Caco-2 (cell line): ENCODE measurements at places on chromosomes 3 and 15. TPM values are rescaled to one million over a fixed set of nuclear protein-coding genes. Genes with fewer than 3 reads are reported as not detected.
A peak's percentile ranks its signal among the peaks of the same experiment; 100 is the strongest.

GRCh38 chr3:50264383-50264963 lies 4.5 kb upstream of the SEMA3B start:
- peaks cover 63% of the 10 kb centered on the region for H3K4me1 ChIP-seq
- H3K4me3 ChIP-seq, result no peak overlapping the region
- no peaks in the 10 kb centered on the region for H3K36me3 ChIP-seq
- no peaks in the 10 kb centered on the region for H3K27me3 ChIP-seq
- DNase-seq, result peak; percentile 93

DNA sequence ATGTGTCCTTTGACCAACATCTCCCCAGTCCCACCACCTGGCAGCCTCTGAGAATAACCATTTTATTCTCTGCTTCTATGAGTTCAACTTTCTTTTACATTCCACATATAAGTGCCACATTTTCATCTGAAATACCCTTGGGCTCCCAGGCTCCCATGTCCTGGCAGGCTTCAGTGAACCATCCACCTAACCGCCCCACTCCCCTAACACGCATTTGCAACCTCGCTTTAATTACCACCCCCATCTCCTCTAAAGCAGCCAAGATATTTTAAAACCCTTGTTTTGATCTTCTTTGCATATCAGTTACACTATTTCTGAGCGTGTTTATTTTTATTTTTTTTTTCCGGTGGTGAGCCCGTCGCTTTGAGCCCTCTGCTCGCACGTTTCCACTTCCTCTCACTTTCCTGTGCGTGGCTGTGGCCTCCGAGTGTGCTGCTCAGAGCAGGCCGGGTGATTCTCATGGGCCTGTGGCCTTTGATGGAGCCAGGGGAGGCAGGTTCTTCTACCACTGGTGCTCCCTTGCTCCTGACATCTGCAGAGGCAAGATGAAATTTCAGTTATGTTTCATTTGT lies 195.4 kb upstream of the LPP start:
- peaks cover 15% of the 10 kb centered on the region for H3K4me1 ChIP-seq
- H3K27ac ChIP-seq, result no peak overlapping the region
- H3K36me3 ChIP-seq, result no peaks in the 10 kb centered on the region
- no peak overlapping the region for H3K4me3 ChIP-seq

DNA sequence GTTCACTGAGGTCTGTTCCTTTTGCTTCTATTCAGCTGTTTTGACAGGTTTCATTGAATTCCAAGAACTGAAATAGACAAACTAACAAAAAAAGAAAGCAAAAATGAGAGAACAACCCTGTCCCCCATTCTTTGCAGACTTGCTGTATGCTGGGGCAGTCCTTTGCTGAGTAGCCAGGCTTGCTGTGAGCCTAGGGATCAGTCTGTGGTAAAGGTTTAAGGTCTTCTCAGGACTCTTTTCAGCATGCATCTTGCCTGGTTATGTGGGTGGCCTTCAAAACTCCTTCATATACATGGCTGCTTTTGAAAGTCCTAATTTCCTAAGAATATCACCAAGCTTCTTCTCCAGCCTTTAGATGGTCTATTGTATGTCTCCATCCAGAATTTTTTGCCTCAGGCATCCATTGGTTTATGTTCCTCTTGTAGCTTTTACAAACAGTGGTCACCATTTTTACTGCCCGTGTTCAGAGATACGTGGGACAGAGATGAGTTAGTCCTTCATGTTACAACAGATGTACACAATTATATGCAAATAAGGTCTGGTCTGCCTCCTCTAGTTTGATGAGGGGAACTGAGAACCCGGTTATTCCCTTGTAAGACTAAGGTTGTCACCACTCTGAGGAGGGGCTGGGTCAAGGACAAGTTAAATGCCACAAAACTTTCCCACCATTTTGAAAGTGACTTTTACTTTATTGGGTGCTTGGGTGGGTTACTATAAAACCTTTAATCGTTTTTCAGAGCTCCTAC lies 41.4 kb downstream of the SACM1L start:
- H3K4me1 ChIP-seq, result no peaks in the 10 kb centered on the region
- no peak overlapping the region for H3K27ac ChIP-seq
- no peaks in the 10 kb centered on the region for H3K27me3 ChIP-seq
- H3K4me3 ChIP-seq, result no peak overlapping the region
- DNase-seq, result no peak
- H3K36me3 ChIP-seq, result peaks cover 2% of the 10 kb centered on the region; the same call in 1 of the 2 replicates

GRCh38 chr3:52480768-52481715 lies 14.1 kb upstream of the STAB1 start:
- H3K27me3 ChIP-seq, result no peaks in the 10 kb centered on the region
- no peak overlapping the region for H3K27ac ChIP-seq
- H3K36me3 ChIP-seq, result peaks cover 2% of the 10 kb centered on the region
- no peak overlapping the region for H3K4me3 ChIP-seq
- no peak for DNase-seq

DNA sequence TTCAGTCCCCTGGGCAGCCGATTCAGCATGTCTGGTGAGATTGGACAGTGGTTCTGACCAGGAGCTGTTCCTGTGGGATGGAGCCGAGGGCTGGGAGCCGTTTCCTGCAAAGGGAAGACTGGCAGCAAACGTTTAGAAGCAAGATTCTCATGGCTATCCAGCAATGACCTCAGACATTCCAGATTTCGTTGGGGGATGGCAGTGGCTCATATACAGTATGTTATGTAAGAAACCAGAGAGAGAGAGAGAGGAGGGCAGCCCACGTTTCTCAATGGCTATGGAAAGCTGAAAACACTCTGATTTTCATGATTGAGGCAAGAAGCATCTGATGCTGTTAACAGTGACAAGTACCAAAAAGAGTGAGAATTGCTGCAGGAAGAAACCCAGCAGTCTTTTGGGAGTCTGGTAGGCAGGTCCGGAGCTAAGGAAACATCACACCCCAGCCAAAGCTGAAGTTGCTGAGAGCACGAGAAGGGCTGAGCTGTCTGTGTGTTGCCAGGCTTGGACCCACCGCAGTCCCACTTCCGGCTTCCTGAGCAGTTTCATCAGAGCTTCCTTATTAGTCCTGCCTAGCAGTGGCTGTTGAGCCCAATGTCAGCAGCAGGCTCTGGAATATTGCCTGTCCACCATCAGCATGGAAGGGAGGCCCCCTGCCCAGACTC lies 25.6 kb upstream of the VPS8 start:
- H3K27me3 ChIP-seq, result no peaks in the 10 kb centered on the region; the same call in 1 of the 2 replicates
- H3K4me3 ChIP-seq, result no peak overlapping the region
- H3K27ac ChIP-seq, result no peak overlapping the region
- H3K4me1 ChIP-seq, result no peaks in the 10 kb centered on the region
- no peak for DNase-seq

GRCh38 chr3:23938688-23939087 lies 6.4 kb upstream of the NR1D2 start:
- H3K27me3 ChIP-seq, result no peaks in the 10 kb centered on the region
- no peaks in the 10 kb centered on the region for H3K36me3 ChIP-seq
- H3K4me3 ChIP-seq, result no peak overlapping the region
- DNase-seq, result no peak
- no peaks in the 10 kb centered on the region for H3K4me1 ChIP-seq

The CYP19A1 gene
- total RNA-seq, result 0.70 and 0.77 TPM in 2 replicates

GRCh38 chr15:83285979-83286553 lies 1.6 kb upstream of the BNC1 start:
- peaks cover 33% of the 10 kb centered on the region for H3K4me1 ChIP-seq
- no peaks in the 10 kb centered on the region for H3K36me3 ChIP-seq
- H3K27ac ChIP-seq, result peak overlapping the region; percentile 74
- DNase-seq, result peak; percentile 35
- H3K27me3 ChIP-seq, result no peaks in the 10 kb centered on the region

- H3K4me1 ChIP-seq, result peaks cover 3% of the 10 kb centered on the region
- no peaks in the 10 kb centered on the region for H3K27me3 ChIP-seq
- no peaks in the 10 kb centered on the region for H3K36me3 ChIP-seq
- H3K27ac ChIP-seq, result no peak overlapping the region
These were observed 17.5 kb upstream of the YEATS2 start for GRCh38 chr3:183680061-183680460.

The ZNF148 gene
- total RNA-seq, result 29.4 and 33.3 TPM in 2 replicates

The ZIC4 gene
- not detected in 2 replicates for total RNA-seq
